ENCODE measurements at places on chromosomes 3 and 15.
A peak's percentile ranks its signal among the peaks of the same experiment; 100 is the strongest.

DNA sequence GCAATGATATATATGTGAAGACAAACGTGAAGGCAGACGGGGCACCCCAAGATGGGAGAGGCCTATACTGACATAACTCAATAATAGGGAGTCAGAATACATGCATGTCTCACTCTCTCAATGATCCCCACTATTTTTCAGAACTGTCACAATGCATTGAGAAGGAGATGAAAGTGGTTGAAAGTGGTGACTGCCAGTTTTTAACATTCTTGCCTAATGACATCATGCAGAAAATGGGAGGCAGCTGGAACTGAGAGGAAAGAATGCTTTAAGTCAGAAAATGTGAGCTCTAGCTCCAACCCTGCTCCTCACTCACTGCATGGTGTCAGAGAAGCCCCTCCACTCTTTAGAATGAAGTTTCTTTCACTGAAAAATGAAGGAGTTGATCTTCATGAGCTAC, 55.3 kb upstream of the P2RY1 start:
- DNase-seq: no peak

DNA sequence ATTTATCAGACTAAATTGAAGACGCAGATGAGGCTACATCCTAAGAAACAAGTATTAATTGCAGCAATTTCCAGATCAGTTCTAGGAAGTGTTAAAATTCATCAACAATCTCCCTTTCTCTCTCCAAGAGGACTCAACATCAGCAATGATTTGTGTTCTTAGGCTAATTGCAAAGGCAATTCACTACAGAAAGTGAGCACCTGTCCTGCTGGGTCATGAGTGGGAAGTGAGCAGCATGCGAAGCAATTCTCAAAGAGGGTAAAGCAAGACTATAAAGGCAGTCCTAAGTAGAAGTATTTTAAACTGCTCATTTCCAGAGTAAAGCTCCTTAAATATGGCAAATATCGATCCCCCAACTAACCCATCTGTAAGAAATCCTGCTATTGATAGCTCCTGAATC, 1191.0 kb upstream of the ALCAM start:
- DNase-seq: no peak

DNA sequence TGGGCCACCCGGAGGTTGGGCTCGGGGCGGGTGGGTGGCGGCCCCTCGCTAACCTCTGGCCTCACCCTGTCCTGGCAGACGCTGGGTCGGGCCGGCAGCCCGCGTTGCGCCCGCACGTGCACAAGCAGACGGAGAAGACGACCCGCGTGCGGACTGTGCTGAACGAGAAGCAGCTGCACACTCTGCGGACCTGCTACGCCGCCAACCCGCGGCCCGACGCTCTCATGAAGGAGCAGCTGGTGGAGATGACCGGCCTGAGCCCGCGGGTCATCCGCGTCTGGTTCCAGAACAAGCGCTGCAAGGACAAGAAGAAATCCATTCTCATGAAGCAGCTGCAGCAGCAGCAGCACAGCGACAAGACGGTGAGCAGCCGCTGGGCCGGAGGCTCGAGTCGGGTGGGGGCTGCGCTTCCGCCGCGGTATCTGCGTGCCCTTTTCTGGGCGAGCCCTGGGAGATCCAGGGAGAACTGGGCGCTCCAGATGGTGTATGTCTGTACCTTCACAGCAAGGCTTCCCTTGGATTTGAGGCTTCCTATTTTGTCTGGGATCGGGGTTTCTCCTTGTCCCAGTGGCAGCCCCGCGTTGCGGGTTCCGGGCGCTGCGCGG, 3.7 kb downstream of the ISL2 start:
- DNase-seq: no peak

GRCh38 chr3:5811016-5811415, 623.5 kb downstream of the EDEM1 start:
- DNase-seq: no peak

DNA sequence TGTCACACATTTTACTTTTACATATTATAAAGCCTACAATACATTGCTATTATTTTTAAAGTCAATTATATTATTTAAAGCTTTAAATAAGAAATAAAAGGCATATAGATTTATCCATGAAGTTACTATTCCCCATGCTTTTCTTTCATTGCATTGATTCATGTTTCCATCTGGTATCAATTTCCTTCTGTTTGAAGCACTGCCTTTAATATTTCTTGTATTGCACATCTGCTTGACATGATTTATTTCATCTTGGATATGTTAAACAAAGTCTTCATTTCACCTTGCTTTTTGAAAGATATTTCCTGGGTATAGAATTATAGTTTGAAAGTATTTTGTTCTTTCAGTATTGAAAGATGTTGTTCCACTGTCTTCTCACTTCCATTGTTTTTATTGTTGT, 174.3 kb upstream of the MBNL1 start:
- no peak for DNase-seq

GRCh38 chr3:15159501-15160136, 46.4 kb upstream of the CAPN7 start:
- no peak for DNase-seq

- DNase-seq: peak; percentile 19
Observed at GRCh38 chr3:182837855-182838454, 44.7 kb downstream of the ATP11B start.

- no peak for DNase-seq
Observed at GRCh38 chr3:15942462-15942861, 144.7 kb upstream of the ANKRD28 start.

GRCh38 chr3:134344560-134344959, 29.7 kb downstream of the AMOTL2 start:
- no peak for DNase-seq

DNA sequence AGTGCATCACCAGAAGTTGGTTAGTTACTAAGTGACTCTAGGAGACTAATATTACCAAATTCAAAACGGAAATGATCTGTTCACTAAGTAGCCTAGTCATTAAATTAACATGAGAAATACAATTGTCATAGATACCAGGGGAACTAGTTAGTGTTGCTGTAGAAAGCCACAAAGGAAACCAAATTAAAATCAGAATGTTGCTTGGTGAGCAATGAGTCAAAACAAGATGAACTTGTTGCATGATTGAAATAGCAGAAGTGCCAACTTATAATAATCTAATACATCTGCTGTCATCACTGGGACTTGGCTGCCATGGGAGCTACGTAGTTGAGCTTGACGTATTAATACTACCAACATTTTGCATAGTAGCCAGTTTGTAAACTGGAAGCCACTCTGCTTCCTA, 458.1 kb downstream of the DIPK2A start:
- DNase-seq: no peak

GRCh38 chr15:72183781-72184164, 13.8 kb downstream of the GRAMD2A start:
- DNase-seq: no peak

- DNase-seq: no peak
Observed at GRCh38 chr3:193744048-193744821, 151.2 kb downstream of the OPA1 start.

GRCh38 chr3:108088146-108088545, 2.7 kb downstream of the CD47 start:
- no peak for DNase-seq

DNA sequence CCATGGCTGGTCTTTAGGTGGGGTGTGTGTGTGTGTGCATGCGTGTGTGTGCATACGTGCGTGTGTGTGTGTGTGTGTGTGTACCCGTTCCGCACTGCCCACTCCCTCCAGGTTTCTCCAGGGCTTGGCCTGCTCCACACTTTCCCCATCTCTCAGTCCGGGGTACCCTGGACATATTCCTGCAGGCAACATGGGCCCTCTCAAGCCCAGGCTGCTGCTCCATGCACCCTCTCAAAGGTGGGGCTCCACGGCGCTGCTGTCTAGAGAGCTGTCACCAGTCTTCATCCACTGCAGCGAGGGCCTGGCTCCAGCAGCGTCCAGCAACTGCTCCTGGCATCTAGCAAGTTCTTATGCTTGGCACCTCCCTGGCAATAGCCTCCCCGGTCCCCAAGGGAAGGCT, 86.1 kb downstream of the ATP10A start:
- DNase-seq: no peak

- peak; percentile 5 for DNase-seq
Observed at GRCh38 chr3:150303768-150304167, 104.3 kb upstream of the TSC22D2 start.

- DNase-seq: no peak
Observed at GRCh38 chr3:172919297-172919683, 168.8 kb downstream of the ECT2 start.

DNA sequence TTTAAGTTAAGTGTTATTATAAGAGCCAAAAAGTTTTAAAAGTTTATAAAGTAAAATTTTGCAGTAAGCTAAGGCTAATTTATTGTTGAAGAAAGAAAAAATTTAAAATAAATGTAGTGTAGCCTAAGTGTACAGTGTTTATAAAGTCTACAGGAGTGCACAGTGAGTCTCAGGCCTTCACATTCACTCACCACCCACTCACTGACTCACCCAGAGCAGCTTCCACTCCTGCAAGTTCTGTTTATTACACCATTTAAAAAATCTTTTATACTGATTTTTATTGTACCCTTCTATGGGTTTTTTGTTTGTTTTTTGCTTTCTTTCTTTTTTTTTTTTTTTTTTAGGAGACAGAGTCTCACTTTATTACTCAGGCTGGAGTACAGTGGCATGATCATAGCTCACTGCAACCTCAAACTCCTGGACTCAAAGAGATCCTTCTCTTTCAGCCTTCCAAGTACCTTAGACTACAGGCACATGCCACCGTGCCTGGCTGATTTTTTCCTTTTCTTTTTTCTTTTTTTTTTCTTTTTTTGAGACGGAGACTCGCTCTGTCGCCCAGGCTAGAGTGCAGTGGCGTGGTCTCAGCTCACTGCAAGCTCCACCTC, 25.9 kb downstream of the CSTA start:
- DNase-seq: no peak

- no peak for DNase-seq
Observed at GRCh38 chr3:66463730-66464511, 36.9 kb downstream of the LRIG1 start.

DNA sequence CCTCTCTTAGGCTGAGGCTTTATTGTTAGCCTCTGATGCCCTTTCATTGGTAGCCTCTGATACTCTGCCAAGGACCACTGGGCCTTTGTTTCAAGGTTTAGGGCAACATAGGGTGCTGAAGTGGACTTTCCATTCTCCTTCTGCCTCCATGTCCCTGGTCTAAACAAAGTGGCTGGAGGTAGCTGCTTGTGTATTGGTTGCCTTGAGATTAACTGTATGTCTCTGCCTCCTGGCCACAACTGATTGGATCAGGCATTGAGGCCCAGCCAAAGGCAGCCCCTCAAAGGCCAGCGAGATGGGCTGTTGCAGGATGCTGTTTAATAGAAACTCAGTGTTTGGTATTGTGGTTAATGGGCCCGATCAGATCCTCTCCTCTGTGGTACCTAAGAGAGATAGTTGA, 77.9 kb upstream of the PRR23C start:
- DNase-seq: no peak

DNA sequence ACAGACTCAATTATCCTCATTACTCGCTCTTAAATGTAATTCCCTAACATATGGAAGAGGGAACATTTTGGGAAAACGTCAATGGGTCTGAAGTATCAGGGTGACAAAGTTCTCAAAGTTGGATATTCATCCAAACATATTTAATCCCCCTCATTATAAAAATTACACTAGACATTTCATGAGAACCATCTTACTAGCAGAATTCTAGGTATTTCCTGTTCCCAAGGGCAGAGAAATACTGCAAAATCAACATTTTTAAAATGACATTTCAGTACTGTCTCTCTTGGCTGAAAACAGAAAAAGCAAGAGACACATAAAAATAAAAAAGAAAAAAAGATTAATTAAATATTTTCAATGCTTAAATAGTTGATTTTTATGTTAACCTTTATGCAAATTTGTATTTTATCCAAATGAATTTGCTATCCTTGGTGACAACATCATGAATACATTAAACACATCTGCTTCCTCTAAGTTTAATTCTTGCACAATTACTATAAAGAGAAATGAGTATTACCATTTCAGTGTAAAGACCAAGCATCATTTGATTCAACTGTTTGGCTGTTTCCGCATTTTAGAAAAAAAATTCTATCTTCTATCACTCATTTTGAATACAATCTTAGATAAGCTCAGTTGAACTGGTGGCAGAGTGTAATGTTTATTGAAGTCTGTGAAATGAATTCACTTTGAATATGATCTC, 114.8 kb upstream of the COL8A1 start:
- no peak for DNase-seq

DNA sequence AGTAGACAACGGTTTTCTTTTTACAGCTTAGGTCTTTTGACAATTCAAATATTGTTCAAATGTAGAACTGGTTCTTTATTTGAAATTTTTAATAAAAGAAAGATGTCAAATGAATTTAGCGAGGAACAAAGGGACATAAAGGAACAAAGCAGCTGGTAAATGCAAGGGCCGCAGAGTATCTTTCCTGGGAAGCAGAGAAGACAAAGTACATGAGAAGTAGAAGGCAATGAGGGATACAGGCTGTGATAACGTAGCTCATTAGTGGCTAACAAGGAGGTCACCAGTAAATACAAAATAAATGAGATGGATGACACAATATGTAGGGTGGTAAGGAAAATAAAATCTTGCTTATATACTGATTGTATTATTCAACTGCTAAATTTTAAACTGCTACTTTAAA, 762.8 kb downstream of the VGLL3 start:
- no peak for DNase-seq

DNA sequence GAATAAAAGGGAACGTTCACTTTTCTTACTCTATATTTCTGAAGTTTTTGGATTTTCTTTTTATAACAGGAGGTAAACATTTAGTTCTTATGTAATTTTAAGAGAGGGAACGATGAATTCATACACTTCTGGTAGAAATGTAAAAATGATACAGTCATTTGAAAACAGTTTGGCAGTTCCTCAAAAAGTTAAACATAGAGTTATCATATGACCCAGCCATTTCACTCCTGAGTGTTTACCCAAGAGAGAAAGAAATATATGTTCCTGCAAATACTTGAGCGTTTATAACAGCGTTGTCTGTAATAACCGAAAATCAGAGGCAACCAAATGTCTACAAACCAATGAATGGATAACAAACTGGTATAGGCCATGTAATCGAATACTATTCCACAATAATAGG, 20.8 kb upstream of the CCR9 start:
- DNase-seq: no peak

- DNase-seq: no peak
Observed at GRCh38 chr3:50100956-50101845, 12.5 kb downstream of the RBM5 start.

GRCh38 chr3:50982540-50983325, 308.0 kb downstream of the DOCK3 start:
- DNase-seq: no peak

- DNase-seq: no peak
Observed at GRCh38 chr3:24025805-24026204, 80.7 kb downstream of the NR1D2 start.

DNA sequence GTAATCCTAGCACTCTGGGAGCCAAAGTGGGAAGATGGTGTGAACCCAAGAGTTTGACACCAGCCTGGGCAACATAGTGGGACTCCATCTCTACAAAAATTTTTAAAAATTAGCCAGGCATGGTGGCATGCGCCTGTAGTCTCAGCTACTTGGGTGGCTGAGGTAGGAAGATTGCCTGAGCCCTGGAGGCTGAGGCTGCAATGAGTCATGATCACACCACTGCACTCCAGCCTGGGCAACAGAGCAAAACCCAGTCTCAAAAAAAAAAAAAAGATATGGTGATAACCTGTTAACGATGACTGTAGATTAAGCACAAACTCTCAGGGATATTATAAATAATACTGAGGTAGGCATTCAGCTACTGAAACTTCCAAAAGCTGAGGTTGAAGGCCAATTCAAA, 107.5 kb downstream of the SLC49A4 start:
- DNase-seq: no peak

Measured in CD4-positive, alpha-beta T cell treated with Interleukin-4 for 4 hours (primary cell).